Activated effector memory CD4-positive, alpha-beta T cell treated with anti-CD3 and anti-CD28 coated beads, Interleukin-2, amount 50 U/mL, for 16 hours (primary cell): ENCODE measurements at places on chromosomes 5 and 9.

DNA sequence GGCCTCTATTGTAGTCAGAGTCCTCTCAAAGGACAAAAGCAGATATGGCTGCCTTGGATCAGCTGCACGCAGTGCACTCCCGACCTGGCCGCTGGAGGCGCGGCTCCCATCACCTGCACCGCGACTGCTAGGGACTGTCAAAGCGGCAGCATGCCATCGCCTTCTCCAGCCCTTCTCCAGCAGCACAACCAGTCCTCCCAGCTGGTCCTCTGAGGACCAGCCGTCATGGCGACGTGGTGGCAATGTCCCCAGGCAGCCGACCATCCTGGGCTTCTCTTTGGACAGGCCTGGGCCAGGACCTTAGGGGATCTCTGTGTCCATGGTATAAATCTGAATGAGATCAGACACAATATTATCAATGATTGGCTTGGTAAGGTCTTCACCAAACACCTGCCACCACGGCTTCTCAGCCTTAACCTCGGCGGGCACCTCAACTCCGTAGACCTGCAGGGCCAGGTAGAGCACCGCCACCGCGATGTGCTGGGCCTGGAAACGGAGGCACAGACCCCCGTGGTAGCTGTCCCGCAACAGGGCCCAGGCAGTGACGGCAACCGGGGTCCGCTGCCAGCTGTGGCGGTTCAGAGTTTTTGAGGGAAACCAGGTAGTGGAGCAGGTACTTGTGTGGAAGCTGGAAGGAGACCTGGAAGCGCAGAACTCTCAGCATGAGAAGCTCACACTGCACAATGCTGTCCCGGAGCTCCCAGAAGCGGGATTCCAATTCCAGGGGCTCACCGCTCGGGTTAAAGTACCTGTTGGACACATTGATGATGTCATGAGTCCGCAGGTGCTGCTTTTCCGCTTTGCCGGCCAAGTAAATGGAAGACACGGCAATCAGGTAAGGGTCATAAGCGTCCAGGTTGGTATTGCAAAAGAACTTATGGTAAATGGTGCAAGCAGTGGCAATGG lies 8.5 kb downstream of the DUSP1 start:
- no peak for DNase-seq

DNA sequence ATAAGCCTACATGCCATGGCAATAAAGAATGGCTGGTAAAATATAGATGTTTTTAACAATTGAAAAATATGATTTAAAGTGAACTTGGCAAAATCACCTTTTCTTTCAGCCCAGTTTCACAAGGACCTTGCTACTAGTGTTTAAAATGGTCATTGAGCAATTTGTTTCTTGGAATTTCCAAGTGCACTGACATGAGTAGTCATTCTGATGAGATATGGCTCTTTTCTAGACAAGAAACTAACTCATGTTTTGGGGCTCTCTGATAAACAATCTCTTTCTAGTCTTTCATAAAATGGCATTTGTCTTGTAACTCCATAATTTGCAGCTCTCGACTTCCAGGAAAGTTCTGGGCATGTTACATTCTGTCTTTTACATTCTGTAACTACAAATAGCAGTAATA lies 176.8 kb downstream of the NR2F1-AS1 start:
- DNase-seq: no peak

DNA sequence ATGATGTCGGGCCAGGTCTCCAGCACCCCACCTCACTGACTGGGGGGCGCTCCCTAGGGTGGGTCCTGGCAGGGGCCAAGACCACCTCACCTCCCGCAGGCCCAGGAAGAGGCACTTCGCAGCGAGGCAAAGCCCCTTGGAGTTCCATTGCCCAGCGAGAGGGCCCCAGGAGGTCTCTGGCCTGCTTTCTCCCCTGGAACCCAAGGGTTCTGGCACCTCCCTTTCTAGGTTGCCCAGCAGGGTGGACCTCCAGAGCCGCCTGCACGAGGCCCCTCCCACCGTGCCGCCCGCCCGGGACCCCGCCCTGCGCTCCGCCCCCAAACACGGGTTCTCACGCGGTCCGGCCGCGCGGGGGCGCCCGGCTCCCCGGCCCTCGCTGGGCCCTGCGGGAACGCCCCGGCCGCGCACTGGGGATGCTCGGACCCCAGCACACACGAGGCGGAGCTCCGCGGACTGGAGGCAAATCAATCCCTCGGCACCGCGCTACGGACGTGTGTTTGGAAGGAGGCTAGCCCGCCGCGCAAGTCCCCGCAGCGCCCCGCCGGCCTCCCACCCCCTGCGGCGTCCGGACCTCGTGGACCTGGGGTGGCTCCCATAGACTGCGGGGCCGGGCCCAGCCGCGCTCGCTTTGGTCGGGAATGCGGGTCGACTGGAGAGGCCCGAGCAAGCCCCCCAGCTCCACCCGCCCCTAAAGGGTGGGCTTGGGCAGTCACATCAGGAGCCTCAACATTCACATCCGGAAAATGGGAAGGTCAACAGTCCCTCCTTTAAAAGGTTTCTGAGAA lies 99.5 kb upstream of the LMX1B start:
- peak; percentile 87 for DNase-seq

DNA sequence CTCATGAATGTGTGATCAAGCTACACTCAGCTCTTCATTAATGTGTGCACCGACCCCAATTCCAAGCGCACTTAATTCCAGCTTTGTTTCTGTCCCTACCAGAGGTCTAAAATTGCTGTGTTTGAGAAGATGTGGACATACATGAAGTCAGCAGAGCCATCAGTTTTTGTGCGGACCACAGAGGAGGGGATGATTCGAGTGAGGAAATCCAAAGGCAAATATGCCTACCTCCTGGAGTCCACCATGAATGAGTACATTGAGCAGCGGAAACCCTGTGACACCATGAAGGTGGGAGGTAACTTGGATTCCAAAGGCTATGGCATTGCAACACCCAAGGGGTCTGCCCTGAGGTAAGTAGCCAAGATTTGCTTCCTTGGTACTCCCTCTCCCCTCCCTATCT lies 268.6 kb downstream of the FAM114A2 start:
- DNase-seq: no peak

DNA sequence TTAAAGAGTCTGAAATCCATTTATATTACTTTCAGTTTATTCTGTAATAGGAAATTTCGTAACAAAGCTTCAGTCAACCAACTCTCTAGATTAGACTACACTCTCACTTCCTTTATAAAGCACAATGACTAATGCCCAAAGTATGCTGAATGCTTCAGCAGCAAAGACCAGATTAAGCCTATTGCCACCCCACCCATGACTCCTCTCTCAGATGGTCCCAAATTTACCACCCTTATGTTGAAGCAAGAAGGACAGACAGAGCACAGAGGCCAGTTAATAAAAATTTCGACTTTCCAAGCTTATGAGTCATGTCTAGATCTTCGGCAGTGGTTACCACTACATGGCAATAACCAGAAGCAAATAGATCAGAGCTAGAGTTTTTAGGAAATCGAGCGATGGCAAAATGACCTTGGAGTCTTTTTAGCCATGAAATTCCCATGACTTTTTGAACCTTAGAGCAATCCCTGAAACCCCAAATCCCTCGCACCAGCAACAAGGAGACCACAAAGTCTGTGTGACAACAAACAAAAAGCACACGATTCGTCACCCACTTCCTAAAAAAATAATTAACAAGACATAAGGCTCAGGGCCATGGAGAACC lies 287.8 kb upstream of the RASA1 start:
- no peak for DNase-seq

DNA sequence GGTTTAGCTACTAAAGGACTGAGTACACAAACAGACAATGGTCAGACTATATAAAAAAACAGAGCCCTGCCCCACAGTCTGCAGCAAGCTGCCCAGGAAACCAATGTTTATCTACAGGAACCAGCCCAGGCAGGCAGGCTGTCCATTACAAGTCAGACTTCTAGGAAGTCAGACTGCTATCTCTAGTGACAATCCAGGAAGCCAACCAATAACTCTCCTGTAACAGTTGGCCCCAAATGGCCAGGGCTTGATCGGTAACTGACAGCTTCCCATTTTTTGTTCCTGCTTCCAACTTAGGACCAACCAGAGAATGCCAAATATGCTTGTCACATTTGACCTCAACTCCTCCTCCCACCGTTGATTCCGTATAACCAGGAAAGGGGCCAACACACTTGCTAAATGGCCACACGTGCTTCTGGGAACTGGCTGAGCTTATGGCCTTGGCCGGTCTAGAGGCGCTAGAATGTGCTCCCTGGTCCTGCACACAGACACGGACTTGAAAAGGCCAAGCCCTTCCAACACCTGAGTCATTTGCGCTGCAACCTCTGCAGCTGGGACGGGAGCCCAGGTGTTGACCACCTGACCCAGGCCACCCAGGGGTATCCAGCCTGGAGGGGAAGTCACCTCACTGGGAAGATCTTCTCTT lies 79.6 kb upstream of the CDK20 start:
- DNase-seq: no peak

- DNase-seq: no peak
Observed at GRCh38 chr5:141529873-141530272, 41.0 kb downstream of the PCDHGC5 start.
